Endothelial cell (in vitro differentiated cells): ENCODE measurements at places on chromosomes 2 and 18. TPM values are rescaled to one million over a fixed set of nuclear protein-coding genes. Genes with fewer than 3 reads are reported as not detected.

DNA sequence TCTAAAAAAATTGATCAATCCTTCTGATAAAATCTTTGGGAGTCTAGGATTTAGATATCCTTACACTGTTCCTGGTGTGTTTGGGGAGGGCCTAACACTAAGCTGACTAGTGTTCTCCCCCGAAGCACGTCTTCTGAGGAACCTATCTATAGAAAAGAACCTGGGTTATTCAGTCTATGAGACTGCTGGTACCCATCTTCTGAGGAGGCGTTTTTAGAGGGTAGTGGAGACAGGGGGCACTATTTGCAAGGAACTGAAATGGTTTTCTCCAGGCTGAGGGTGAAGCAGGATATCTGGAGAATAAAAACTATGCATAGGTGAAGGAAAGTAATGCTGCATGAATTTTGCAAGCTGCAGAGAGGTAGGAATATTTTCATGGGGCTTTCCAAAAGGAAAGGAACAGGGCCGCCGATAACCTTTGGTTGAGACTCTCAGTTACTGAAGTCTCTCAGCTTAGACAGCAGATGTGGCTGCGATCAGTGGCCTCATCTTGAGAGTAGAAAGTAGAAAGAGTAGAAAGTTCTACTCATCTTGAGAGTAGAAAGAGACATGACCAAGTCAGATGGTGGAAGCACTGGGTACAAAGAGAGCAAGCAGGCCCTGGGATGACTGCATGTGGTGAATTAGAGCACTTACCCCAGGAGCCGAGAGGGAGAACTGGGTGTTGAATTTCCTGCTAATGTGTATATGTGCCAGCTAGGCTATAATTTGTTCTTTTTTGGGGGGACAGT lies 31.8 kb upstream of the KCNE4 start:
- H3K27ac ChIP-seq: no peak overlapping the region
- peaks cover 2% of the 10 kb centered on the region for H3K27me3 ChIP-seq
- H3K4me3 ChIP-seq: no peak overlapping the region
- no peak for DNase-seq

- H3K4me1 ChIP-seq: peaks cover 25% of the 10 kb centered on the region
- H3K27ac ChIP-seq: no peak overlapping the region
- no peaks in the 10 kb centered on the region for H3K36me3 ChIP-seq
- H3K27me3 ChIP-seq: peaks cover 6% of the 10 kb centered on the region
- H3K4me3 ChIP-seq: no peak overlapping the region
Measured at GRCh38 chr2:100628506-100628905, 65.7 kb downstream of the PDCL3 start.

- peaks cover 7% of the 10 kb centered on the region for H3K4me1 ChIP-seq
- no peak for DNase-seq
- H3K27ac ChIP-seq: no peak overlapping the region
- no peaks in the 10 kb centered on the region for H3K36me3 ChIP-seq
- H3K4me3 ChIP-seq: no peak overlapping the region
Measured at GRCh38 chr2:225998653-225999052, 599.1 kb downstream of the NYAP2 start.

DNA sequence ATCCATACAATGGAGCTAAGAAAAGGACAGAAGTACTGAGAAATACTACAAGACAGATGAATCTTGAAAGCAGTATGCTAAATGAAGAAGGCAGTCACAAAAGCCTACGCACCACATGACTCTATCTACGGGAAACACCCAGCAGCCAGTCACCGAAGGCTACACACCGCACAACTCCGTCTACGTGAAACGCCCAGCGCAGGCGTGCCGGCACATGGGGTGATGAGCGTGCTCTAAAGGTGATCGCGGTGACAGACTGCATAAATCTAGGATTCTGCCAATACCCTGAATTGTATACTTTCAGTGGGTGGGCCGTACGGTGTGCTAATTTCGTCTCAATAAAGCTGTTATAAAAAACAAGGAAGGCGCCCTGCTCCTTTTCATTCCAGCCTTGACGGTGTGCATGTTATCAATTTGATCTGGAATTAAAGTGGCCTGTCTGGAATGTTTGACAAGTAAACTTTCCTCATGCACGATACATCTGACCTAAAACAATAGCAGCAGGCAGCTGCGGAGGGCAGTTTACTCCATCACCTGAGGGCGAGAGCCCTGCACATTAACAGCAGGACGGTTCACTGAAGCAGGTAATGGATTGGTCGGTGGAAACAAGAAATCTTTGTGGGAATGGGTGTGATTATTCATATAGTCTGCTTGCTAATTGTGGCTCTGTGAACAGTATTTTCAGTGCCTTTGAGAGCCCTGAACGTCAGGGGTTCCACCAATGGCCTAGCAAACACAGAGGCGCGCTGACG lies 86.2 kb upstream of the SALL3 start:
- H3K27me3 ChIP-seq: peaks cover 2% of the 10 kb centered on the region
- H3K36me3 ChIP-seq: peaks cover 8% of the 10 kb centered on the region
- no peak overlapping the region for H3K27ac ChIP-seq
- no peaks in the 10 kb centered on the region for H3K4me1 ChIP-seq
- DNase-seq: no peak

- peaks cover 5% of the 10 kb centered on the region for H3K4me1 ChIP-seq
- peak overlapping the region; percentile 65 for H3K4me3 ChIP-seq
- H3K36me3 ChIP-seq: peaks cover 18% of the 10 kb centered on the region
- H3K27me3 ChIP-seq: peaks cover 6% of the 10 kb centered on the region
- no peak for DNase-seq
- H3K27ac ChIP-seq: no peak overlapping the region
Measured at GRCh38 chr2:24317491-24317920, 42.8 kb downstream of the ITSN2 start.

DNA sequence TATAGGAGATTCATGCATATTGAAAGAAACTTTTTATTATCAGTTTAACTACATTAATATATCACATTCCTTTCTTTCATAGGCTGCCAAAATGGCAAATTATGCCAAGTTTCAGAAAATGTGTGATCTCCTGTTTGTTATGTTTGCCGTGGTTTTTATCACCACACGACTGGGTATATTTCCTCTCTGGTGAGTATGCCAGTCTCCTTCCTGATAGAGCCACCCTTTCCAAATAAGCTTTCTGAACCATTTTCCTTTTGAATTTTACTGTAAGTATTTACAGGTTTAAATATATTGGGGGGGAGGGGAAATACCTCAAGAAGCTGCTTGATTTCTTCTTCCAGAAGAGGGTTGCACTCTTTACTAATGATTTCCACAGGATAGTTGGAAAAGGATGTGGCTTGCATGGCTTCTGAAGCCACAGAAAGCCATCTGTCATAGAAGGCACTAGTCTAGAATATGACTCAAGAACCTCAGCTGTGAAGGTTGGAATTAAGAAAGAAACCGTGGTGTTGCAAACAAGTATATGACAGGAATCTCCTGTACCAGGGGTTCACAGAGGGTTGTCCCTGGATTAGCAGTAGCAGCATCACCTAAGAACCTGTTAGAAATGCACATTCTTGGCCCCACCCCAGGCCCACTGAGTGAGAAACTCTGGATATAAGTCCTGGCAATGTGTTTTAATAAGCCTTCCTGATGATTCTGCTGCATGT lies 84.5 kb upstream of the NOSTRIN start:
- H3K27ac ChIP-seq: no peak overlapping the region
- H3K4me3 ChIP-seq: no peak overlapping the region
- peaks cover 3% of the 10 kb centered on the region for H3K4me1 ChIP-seq
- H3K27me3 ChIP-seq: no peaks in the 10 kb centered on the region

DNA sequence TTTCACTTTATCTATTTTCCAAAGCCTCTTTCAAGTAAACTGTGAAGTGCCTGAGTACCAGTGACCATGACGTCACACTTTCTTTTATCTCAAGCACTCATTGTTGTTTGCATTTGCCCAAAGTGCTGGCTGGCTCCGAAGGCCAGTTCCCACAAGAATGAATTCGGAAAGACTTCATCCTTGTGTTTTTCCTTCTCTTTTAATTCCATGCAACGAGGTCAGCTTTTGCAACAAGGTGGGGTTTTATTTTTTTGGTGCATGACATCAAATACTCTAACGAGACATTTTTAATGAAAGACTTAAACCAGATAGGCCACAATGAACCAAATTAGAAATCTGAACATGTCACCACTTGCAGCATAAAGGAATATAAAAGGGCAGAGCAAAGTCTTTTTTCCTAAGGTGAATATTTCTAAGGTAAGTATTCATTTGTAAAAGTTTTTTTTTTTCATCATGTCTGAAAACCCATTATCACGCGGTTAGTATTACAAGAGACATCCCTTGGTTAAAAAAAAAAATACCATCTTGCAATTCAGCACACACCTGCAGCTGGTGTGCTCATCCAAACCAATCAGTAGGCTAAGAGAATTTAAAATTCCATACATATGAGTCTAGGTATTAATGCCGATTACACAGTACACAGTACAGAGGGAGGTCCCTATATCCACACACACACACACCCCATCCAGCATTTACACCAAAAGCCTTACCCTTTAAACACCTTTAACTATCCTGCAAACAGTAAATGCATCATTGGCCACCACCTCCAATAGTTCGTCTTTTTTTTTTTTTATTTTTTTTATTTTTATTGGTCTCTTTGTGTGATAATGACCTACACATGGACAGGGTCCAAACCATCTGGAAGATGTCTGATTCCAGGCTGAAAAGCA lies 2.3 kb downstream of the ARL4C start:
- DNase-seq: no peak
- H3K36me3 ChIP-seq: no peaks in the 10 kb centered on the region
- H3K4me3 ChIP-seq: peak overlapping the region; percentile 93
- peaks cover 38% of the 10 kb centered on the region for H3K4me1 ChIP-seq
- peaks cover 8% of the 10 kb centered on the region for H3K27me3 ChIP-seq
- H3K27ac ChIP-seq: peak overlapping the region; percentile 48

DNA sequence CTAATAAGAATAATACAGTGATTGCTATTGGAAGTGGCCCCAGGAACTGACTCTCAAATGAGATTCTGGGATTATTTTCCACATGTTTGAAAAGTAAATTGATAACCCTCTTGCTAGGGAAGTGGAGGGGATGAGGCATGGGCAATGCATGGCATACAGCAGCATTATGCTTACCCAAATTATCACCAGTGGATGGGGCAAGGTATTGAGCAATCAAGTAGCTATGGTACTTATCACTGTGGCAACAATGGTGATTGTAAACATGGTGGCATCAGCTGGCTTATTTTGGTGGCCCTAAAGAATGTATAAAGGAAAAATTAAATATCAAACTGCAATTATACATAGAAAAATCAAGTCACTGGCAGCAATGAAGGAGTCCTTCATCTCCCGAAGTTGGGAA lies 155.1 kb downstream of the FIGN start:
- no peaks in the 10 kb centered on the region for H3K36me3 ChIP-seq
- no peak for DNase-seq
- H3K4me1 ChIP-seq: peaks cover 11% of the 10 kb centered on the region
- H3K27ac ChIP-seq: no peak overlapping the region
- H3K27me3 ChIP-seq: no peaks in the 10 kb centered on the region

DNA sequence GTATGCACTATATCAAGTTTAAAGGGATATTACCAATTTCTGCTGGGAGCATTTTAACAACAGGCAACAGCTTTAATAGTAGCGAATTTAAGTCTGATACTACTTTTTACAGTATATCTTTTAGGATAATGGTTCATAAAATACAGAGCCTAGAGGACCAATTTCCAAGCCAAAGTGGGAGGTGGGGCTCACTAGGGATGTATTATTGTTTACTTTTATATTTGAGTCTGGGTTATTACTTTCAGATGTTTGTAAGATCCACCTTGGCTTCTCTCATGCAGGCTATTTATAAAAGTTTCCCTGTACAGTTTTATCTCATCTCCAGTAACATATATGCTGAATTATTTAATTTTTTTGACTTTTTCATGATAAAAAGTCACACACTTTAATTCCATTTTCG lies 242.0 kb downstream of the CMPK2 start:
- no peaks in the 10 kb centered on the region for H3K36me3 ChIP-seq
- H3K27me3 ChIP-seq: no peaks in the 10 kb centered on the region
- H3K4me3 ChIP-seq: no peak overlapping the region
- no peak for DNase-seq

- H3K27me3 ChIP-seq: peaks cover 6% of the 10 kb centered on the region
- no peak for DNase-seq
- H3K4me3 ChIP-seq: peak overlapping the region; percentile 45
- H3K36me3 ChIP-seq: peaks cover 73% of the 10 kb centered on the region
- peaks cover 31% of the 10 kb centered on the region for H3K4me1 ChIP-seq
Measured at GRCh38 chr18:44799382-44799906, 118.8 kb downstream of the SETBP1 start.

- no peaks in the 10 kb centered on the region for H3K27me3 ChIP-seq
- no peak overlapping the region for H3K27ac ChIP-seq
- H3K4me1 ChIP-seq: peaks cover 8% of the 10 kb centered on the region
- no peak for DNase-seq
Measured at GRCh38 chr2:124708661-124709060, 683.6 kb downstream of the CNTNAP5 start.

GRCh38 chr2:104476075-104476474 lies 377.8 kb upstream of the POU3F3 start:
- DNase-seq: no peak
- H3K36me3 ChIP-seq: no peaks in the 10 kb centered on the region
- H3K4me1 ChIP-seq: no peaks in the 10 kb centered on the region
- no peak overlapping the region for H3K27ac ChIP-seq
- no peak overlapping the region for H3K4me3 ChIP-seq
- no peaks in the 10 kb centered on the region for H3K27me3 ChIP-seq

DNA sequence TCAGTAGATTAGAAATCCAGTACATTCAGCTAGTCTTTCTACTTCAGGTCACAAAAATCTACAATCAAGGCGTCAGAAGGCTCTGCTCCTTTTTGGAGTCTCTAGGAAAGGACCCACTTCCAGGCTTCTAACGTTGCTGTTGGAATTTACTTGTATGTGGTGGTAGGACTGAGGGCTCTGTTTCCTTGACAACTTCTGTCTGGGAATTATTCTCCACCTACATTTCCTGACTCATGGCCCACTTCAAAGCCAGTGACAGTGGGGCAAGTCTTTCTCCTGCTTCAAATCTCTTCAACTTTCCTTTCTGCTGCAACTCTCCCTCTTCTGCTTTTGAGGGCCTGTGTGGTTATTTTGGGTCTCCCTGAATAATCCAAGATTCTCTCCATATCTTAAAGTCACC lies 10.4 kb upstream of the TMX3 start:
- peaks cover 4% of the 10 kb centered on the region for H3K27me3 ChIP-seq
- no peaks in the 10 kb centered on the region for H3K36me3 ChIP-seq
- no peaks in the 10 kb centered on the region for H3K4me1 ChIP-seq
- no peak overlapping the region for H3K4me3 ChIP-seq
- DNase-seq: no peak

The CYBRD1 gene
- 10.1 TPM for total RNA-seq

The GPR148 gene
- total RNA-seq: not detected

The COL4A4 gene
- 0.15 TPM for total RNA-seq

The CYP26B1 gene
- 1.2 TPM for total RNA-seq

The SFT2D3 gene
- 4.9 TPM for total RNA-seq

The GALR1 gene
- not detected for total RNA-seq

The NOL4 gene
- total RNA-seq: 0.67 TPM

The PMAIP1 gene
- 3.2 TPM for total RNA-seq
